ENCODE measurements at places on chromosomes 6 and 20.

GRCh38 chr6:35262596-35262995 is 3.1 kb downstream of the ZNF76 start:
- no peak for DNase-seq

GRCh38 chr6:44771647-44772415 is 384.3 kb downstream of the CDC5L start:
- no peak for DNase-seq

DNA sequence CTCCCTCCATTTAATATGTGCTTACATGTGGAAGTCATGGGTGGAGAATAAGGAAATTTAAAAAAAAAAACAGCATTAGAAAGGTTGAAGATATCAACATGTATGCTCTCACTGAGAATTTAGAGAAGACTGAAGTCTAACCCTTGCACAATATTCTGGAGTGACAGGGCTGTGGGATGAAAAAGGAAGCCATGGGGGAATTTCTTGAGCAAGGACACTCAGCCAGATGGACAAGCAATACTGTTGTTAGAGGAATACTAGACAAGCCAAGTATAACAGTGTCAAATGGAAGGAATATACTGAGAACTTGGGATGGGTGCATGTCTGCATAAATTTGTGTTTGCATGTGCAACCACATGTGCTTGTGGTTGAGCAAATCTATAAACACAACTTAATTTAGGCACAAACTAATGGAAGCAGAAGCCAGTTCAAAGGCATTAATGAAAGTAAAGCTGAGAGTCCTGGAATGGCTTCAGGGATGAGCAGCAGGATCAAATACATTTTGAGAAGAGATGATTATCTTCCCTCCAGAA is 119.7 kb downstream of the ADGRB3 start:
- DNase-seq, result no peak

GRCh38 chr20:63208346-63208909 is 7.5 kb downstream of the YTHDF1 start:
- no peak for DNase-seq

GRCh38 chr6:81731814-81732213 is 20.7 kb downstream of the TENT5A start:
- DNase-seq, result no peak

DNA sequence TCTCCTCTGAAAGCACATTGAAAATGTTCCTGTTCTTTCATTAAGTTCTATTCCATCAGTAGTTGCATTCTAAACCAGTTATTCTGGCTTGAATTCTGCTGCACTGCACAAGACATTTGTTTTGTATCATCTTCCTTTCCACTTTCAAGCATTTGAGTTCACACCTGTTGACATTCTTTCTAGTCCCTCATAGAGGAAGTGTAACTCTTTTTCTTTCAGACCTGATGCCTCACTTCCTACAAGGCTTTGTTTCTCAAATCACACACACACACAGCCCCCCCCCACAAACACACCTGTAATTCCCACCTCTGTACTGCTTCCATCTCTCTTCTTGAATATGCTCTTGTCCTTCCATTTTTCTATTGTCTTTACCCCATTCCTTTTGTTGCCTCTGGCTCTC is 50.9 kb downstream of the CCN2 start:
- no peak for DNase-seq
